ENCODE measurements at places on chromosomes 11 and 22.

DNA sequence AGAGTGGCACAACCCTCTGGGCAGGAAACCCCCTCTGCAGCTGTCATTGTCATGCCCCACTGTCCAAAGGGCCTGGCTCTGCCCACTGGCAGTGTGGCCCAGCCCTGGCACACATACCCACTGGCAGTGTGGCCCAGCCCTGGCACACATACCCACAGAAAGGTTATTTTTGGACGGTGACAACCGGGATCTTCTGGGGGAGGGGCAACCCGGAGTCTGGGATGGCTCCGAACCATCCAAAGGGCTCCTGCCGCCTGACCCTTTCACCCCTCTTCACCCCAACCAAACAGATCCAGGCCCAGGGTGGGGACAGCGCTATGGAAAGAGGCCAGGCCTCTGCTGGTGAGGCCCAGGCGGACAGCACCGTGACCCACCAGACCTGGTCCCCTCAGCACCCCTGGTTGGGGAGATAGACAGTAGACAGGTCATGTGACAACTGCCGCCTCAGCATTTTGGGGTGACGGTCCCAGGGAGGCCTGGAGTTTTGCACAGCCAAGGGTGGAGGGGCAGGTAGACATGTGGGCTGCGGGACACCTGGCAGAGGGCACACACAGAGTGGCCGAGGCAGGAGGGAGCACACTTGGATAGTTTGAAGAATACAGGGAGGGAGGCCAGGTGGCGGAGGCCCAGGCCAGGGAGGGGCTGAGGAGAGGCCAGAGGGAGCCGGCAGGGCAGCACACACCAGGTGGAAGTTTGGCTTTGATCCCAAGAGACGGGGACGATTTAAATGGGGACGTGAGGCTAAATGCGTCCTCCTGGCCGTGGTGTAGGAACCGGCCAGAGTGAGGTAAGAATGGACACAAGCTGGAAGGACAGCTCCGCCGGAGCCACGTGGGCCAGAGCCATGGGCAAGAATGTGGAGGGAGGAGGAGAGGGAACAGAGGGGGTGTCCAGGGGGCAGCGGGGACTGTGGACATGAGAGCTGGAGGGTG, 2.9 kb downstream of the MAPK12 start:
- DNase-seq, result no peak

DNA sequence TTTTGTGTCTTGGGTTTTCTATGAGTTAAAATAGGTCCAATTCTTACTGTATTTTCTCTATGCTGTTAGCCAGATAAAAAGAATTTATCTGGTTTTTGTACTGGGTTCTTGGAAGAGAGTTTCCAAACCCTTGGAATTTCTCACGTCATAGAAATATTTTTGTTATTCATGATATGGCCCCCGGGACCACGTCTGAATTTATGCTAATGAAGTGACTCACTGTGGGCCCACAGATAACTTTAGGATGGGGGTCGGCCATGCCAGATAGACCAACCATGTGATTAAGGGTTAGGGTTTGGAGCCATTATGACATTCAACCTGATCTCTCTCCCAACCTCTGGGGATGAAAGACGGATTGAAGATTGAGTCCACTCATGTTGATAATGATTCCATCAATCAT, 35.6 kb upstream of the DDI1 start:
- no peak for DNase-seq

- DNase-seq, result no peak
Observed at GRCh38 chr22:42721045-42721434, 370 bp upstream of the A4GALT start.

- DNase-seq, result no peak
Observed at GRCh38 chr11:30753994-30754393, 167.8 kb upstream of the MPPED2 start.

DNA sequence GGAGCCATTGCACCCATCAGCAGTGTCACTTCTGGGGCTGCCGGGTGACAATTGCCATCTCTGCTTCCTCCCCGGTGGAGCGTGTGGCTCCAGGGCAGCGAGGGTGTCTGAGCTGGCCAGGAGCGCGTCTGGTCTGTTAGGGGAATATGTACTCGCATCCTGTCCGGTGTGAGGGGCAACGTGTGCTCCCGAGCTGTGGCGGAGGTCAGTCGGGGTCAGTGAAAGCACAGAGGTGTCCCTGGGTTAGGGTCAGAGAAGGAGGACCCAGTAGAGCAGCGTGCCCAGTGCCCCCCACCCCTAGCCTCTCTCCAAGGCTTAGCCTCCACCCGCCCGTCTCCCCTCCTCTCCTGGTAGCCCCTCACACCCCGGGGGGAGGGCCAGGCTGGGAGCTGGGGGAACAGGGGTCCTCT, 1.5 kb downstream of the CLCF1 start:
- DNase-seq, result no peak

DNA sequence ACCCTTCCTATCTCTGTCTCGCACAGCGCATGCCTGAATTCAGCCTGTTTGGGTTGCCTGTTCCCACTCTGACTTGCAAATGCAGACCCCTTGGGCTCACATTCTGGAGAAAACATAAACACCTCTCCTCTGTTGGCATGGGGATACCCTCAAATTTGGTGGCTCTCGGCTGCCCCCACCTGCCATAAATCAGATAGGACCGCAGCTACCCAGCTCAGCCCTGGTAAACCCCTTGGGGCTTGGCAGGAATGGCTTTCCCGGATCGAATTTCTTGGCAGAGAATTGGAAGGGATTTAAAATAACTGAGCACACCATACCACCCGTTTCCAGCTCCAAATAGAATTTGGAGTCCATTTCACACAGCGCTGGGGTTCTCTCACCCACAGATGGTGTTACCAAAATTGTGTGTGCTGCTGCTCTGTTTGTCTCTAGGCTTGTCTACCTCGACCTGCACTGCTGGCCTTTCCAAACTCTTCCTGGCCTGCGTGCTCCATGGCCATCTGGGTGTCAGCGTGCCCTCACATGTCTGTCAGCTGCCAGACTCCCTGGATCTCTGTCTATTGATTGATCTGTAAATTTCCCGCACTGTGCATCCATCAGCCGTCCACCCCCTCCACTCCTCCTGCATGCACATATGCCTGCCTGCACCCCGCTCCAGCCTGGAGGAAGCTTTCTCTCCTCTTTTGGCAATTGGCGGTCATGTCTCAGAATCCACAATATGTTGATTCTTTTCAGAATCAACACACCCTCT, 134.0 kb downstream of the NTM start:
- DNase-seq, result no peak

GRCh38 chr11:13380731-13381130, 82.3 kb downstream of the BTBD10 start:
- no peak for DNase-seq

- no peak for DNase-seq
Observed at GRCh38 chr11:18332302-18332701, 9.9 kb downstream of the GTF2H1 start.

GRCh38 chr11:117931971-117932370, 2.8 kb upstream of the TMPRSS13 start:
- DNase-seq, result no peak

GRCh38 chr11:17807034-17807433, 72.5 kb downstream of the KCNC1 start:
- no peak for DNase-seq

- no peak for DNase-seq
Observed at GRCh38 chr11:72081821-72082453, 1.3 kb downstream of the LRRC51 start.

DNA sequence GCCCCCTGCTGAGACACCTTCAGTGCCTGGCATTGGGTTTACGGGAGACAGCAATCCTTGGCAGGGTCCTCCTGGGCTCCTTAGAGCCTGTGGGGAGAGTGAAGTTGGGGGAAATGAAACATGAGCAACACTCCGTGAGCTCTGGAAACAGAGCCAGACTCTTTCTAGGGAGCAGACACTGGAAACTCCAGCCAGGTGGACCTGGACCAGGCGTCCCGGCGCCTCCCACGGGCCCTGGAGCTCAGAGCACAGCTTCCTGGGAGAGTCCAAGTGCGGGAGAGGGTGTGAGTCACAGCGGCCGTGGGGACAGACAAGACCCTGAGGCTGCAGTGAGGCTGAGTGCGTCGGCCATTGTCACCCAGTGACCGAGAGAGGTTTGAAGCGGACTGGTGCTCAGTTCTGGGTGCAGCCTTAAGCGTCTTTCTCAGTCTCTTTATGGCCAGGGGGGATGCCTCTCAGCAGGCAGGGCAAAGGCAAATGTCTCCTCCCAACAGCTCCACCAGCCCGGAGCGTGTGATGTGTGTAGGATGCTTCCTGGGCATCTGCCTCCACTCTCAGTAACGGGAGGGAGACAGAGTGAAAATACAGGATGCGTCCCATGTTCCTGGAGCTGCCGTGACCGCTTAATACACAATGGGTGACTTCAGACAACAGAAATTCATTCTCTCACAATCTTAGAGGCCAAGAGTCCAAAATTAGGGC, 399.2 kb downstream of the SHANK2 start:
- DNase-seq, result no peak

DNA sequence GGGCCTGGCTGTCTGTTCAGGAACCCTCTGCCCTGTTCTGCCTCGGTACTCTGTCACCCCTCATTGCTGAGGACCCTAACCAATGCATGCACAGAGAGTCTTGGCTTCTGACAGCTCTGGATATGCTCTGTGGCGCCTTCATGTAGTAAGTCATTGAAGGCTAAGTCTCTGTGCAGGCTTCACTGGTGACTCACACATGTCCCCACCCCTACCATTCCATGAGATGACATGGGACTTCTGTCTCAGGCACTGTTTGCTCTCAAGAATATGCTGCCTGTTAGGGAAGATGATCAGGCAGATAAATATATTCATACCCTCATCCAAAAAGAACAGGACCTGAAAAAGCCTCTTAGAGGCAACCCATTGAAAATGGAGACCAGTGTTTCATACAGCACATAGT, 43.6 kb upstream of the HORMAD2 start:
- DNase-seq, result no peak

GRCh38 chr11:79094616-79095015, 346.2 kb downstream of the TENM4 start:
- no peak for DNase-seq

- DNase-seq, result peak; percentile 69
Observed at GRCh38 chr11:64448599-64449380, 89.8 kb downstream of the RPS6KA4 start.

DNA sequence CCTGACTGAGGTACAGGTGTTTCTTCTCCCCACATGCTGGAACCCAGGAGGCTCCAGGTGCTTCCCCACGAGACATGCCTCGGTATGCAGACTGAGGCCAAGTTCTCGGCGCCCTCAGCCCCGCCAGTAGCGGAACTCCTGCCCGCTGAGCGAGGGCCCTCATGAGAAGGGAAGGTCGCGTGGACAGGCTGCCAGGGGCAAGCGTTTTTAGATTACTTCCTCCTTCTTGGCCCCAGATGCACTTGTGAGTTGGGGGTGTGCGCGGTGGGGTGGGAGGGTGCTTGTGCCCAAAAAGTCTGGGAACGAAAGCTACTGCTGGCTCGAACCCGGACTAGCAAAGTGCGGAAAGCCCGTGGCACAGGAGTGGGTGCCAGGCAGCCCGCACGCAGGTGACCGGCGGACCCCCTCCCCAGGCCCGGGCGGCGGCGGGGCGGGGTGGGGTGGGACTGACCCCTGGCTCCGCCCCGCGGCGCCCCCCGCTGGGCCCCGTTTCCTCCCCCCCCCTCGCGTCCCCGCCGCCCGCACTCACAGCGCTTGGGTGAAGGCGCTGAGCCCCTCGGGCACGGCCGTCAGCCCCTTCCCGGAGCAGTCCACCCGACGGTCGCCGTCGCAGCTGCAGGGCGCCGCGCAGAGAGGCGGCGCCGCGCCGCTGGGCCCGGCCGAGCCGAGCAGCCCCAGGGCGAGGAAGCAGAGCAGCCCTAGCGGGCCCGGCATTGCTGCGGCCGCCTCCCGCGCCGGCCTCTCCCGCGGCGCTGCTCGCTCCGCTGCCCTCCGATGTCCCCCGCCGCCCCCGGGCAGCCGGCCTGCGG, 797 bp downstream of the LGR4 start:
- DNase-seq, result peak; percentile 21

DNA sequence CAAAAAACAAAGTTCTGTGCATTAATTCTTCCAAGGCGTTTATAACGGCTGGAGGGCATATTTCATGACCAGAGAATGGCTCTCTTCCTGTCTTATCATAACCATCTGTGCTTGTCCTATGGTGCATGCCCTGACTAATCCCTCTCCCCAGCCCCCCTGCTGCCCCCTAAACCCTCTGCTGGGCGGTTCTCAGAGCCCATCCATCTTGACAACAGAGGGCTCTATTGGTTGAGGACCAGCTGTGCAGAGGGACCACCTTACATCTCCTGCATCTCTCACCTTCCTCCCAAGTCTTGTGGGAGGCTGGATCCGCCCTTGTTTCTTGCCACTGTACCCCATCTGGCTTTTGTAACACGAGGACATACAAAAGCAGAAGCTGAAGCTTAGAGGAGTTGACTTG, 282.1 kb downstream of the MIAT start:
- DNase-seq, result no peak

DNA sequence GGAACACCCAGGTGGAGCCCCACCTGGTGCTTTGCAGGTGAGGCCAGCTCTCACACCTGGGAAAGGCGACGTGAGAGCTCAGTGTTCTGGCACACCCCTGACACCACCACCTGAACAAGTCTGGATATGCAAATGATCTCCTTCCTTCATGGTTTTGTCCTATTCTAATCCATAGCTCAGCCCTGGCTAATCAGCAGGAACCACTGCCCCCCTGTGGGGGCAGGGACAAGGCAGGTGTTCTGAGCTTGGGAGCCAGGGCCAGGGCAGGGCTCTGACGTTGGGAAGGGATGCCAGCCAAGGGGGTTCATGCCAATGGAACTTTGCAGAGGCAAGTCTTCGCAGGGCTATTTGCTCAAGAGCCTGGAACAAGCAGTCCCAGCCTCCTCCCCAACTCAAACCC, 144.2 kb downstream of the TRIM29 start:
- peak; percentile 40 for DNase-seq

DNA sequence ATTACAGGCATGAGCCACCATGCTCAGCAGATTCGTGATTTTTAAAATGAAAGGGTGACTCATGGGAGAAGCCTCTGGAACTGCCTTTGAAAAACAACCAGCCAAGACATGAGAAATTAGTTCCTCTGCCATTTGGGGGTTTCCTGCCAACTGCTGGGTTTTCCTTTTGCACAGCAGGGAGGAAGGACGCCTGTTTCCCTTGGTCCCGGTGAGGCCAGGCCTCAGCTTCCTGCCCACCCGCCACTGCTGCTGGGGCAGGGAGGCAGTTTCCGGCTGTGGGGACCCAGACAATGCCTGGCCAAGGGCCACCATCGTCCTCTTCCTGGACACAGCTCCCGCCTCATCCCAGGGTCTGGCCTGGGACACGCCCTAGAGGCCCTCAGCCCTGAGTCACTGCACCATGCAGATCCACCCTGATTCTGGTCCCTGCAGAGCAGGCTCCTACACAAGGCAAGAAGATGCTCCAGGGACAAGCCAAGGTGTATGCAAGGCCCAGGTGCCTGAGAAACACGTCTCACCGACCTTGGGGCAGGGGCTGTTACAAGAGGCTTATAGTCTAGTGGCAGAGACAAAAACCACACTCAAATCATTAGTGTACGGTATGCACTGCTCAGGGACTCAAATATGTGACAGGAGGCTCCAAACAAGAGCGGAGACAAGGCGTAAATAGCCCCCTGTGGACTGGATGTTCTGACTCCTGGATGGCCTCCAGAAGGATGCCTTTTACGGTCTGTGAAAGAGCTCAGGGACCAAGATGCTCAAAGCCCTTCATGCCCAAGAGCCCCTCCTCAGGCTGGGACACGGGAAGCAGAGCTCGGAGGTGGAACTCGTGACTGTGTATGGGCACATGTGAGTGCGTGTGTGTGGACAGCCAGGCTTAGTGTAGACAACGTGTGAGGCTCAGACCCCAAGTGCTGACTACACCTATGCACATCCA, 10.0 kb downstream of the PPM1F start:
- no peak for DNase-seq

GRCh38 chr11:63916837-63917691, at the start of gene RCOR2:
Gene RCOR2 (minus strand): TSS chr11:63917164. CDS start chr11:63916456, 708 bp downstream.
- DNase-seq, result peak; percentile 85

Data from COR-L47 (cell line).